ENCODE measurements at places on chromosomes 5 and 9.

DNA sequence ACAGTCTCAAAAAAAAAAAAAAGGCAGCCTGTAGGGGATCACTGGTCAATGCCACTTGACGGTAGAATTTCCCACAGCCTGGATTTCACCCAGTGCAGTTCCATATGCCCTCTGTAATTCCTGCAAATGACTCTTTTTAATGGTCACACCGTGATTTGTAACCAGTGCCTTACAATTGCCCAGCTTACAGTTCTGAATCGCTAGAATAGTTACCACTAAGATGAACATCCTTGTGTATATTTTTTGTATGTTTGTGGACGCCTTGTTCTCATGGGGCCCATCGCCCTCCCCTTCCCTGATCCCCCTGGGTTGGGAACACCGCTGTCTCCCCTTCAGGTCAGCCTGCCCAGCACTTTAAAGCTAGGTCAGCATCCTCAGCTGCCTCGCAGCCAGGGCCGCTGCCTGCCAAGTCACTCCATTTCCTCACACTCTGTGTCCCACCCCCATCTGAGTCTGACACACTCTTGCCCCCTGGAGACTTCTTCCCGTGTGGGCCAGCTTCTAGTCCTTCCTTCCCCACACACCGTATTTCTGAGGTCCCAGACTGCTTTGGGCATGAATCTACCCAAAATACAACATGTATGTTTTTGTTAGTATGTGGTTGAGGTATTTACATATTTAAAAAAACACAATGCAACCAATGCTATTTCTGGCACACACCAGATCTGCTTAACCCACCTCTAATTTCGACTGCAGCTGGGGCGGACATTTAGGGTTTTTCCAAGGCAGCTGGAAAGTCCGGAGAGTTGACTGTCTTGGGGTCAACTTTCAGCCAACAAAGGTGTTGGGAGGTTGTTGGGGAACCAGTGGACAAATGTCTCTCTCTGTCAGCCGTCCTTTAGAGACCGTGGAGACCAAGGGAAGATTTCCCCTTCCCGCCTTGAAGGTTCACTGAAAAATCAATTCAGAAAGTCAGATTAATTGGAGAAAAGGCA, 120.5 kb upstream of the NEK6 start:
- DNase-seq = no peak

DNA sequence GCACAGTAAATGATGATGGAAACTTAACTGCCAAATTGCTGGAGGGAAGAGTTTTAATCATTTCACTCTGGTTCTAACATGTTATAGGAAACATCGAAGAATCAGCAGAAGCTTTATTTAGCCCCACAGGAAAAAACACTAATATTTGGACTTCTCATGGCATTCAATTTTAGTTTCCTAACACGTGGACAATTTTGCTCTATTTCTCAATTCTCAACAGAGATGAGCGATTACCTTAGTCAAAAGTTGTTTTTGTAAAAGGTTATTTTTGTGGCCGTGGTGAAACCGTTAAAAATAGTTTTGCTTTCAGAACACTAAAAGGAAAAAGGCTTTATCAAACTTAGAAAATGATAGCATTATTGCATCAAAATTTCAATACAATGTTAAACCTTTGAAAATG, 235.2 kb downstream of the PLK2 start:
- DNase-seq = no peak

- no peak for DNase-seq
Observed at GRCh38 chr5:133707629-133708028, 95.3 kb upstream of the FSTL4 start.

DNA sequence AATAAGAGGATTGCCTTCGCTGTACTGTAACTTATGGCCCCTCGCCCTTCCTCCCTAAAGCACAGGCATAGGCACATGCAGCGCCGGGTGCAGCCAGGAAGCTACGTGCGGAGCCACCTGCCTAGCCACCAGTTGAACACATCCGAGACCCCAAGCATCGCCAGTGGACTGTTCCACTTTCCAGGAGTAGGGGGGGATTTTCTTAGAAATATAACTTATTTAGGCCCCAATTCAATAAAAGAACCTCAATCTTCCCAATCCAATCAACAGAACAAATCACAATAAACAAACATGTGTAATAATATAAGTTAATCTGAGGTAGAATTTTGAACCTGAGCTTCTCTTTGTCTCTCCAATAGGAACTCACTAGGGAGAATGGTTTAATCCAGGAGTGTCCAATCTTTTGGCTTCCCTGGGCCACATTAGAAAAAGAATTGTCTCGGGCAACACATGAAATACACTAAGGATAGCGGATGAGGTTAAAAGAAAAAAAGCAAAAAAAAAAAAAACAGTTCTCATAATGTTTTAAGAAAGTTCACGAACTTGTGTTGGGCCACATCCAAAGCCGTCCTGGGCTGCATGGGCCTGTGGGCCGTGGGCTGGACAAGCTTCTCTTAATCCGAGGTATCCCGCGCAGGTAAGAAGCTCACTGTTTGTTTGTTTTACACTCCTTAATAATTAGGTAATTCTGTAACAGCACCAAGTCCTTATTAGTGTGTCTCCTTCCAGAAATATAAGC, 22.0 kb upstream of the NIPBL start:
- no peak for DNase-seq

DNA sequence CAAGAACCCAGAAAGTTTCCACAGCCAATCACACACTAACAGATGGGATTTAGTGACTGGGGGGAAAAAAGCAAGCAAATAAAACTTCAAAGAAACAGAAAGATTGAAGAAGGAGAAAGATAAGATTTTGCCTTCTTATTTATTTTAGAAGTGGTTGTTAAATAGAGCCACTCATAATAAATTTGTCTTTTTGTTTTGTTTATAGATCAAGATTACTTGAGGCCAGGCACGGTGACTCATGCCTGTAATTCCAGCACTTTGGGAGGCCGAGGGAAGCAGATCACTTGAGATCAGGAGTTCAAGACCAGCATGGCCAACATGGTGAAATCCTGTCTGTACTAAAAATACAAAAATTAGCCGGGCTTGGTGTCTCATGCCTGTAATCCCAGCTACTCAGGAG, 94.9 kb upstream of the RANBP3L start:
- DNase-seq = peak; percentile 53

DNA sequence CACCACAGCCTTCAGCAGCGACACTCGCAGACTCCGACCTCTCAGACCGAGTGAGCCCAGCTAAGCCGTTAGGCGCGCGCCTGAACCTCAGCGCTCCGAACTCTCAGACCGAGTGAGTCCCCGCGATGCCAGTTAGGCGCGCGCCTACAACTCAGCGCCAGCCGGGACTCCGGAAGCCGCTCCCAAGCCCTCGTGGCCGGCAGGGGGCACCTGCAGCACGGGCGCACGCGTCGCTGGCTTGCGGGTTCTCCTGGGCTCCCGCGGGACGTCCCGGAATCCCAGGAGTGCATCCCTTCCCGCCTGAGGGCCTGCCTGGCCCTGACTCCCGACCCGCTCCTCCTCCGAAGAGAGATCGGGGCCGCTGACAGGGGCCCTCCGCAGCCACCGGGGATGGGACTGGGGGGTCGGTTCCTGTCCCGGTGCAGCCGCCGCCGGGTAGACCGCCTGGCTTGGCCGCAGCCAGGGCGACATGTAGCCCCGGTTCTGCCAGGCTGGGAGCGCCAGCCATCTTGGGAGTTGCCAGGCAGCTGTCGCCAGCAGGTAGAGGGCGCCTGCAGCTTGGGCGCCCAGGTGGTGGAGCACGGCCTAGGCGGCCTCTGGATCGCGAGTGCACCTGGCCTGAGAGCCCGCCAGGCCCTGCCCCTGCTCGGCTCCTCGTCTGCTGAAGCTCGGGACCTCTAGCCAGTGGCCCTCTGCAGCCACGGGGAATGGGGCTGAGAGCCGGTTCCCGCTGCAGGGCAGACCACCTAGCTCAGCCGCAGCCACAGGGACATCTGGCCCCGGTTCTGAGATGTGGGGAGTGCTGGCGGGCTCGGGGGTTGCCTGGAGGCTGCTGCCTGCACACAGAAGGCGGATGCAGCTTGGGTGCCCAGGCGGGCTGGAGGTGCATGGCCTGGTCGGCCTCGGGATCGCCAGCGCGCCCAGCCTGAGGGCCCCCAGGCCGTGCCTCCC, at the start of gene ANKRD18A:
TSS of gene ANKRD18A (minus strand) at position 114 of the 951 bp plus-strand sequence. CDS start 311 bp downstream, outside the sequence.
- peak; percentile 58 for DNase-seq

DNA sequence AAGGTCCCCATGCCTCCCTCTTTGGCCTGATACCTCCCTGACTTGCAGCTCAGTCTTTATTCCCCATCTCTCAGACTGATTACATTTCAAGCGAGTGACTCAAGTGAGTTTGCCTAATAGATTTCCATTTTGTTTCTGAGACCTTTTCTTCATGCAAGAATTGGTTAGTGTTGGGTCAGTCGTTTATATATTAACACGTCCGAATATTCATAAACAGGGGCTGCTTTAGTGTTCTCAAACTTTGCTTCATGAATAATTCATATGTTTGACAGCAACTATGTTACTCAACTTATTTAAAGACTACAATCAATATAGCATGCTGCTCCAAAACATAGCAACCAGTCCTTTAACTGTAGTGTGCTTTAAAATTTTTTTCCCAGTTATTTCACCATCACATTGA, 36.6 kb upstream of the MIER3 start:
- DNase-seq = no peak

DNA sequence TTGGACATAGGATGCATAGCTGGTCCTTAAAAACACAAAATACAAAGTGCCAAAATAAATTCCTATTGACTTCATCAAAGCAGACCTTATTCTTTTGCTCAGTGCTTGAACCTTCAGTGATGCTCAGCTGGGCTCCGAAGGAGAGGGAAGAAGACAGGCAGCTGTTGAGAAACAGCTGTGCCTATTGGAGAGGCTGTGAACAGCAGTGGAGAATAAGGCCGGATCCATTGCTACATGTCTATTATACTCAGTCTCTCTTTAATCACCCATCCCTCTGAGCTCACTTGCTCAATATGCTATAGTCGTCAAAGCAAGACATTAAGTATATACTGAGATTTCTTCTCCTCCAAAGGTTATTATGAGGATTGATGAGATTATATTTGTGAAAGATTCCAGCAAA, 174.4 kb downstream of the CHSY3 start:
- DNase-seq = no peak

DNA sequence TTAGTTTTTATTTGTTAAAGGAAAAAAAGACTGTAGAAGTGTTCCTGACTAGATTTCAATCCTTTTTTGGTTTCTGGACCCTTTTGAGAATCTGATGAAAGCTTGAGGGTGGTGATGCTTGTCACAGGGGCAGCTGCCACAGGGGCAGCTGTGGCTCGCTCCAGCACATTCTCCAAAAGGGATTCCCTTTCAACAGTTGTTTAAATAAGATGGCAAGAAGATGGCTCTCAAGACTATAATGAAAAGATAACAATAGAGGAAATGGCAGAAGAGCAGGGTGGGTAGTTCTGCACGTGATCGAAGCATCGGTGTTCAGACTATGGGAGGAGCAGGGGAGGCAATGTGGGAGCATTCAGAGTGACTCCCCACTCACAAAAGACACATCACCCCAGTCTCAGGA, 46.5 kb upstream of the TNFAIP8 start:
- DNase-seq = no peak

DNA sequence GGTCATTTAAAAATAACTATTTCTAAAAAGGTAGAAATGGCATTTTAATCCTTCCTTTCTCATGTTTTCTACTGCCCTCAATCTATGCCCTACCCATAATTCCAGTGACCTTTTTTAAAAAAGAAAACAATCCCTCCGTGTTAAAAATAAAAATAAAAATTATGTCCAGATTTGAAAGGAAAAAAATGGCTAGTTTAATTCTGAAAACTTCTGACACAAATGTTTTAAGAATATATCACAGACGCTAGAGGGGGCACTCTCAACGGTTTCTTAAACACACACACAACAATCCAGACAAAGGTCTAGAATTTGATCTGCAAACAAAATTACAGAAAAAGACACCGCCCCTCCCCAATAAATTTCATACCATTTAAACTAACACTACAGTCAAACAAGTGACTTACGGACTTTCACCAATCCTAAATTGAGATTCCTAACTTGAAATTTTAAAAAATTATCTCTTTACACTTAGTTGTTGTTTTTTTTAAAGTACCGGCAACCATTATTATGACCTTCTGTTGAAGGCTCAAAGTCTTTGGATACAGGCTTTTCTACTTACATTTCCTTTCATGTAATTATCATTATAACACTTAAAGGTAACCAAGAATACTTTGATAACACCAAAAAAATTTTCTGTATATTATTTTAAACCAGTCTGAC, 38.2 kb downstream of the CLINT1 start:
- peak; percentile 54 for DNase-seq
